Suprapubic skin (tissue), 4 donors: ENCODE measurements at places on chromosomes 7 and 10. TPM values are rescaled to one million over a fixed set of nuclear protein-coding genes. Genes with fewer than 3 reads are reported as not detected.
A peak's percentile ranks its signal among the peaks of the same experiment; 100 is the strongest.

The DDC gene
- total RNA-seq, result 1.6 TPM

GRCh38 chr10:121285406-121286196 lies 312.6 kb downstream of the FGFR2 start:
- DNase-seq, result no peak
- H3K27ac ChIP-seq, result no peak overlapping the region
- H3K36me3 ChIP-seq, result no peaks in the 10 kb centered on the region
- H3K4me3 ChIP-seq, result no peak overlapping the region

- peak overlapping the region; percentile 20 for H3K4me3 ChIP-seq
- no peaks in the 10 kb centered on the region for H3K36me3 ChIP-seq
- H3K27me3 ChIP-seq, result no peaks in the 10 kb centered on the region
These were observed 13.1 kb upstream of the CAMK2G start for GRCh38 chr10:73887294-73888039.

The OR2A1 gene
- total RNA-seq, result not detected

GRCh38 chr10:58189269-58189668 lies 78.4 kb downstream of the IPMK start:
- DNase-seq, result no peak
- no peak overlapping the region for H3K4me3 ChIP-seq
- H3K27me3 ChIP-seq, result no peaks in the 10 kb centered on the region
- H3K4me1 ChIP-seq, result peaks cover 6% of the 10 kb centered on the region

GRCh38 chr10:49286686-49287085 lies 12.3 kb upstream of the C10orf71 start:
- H3K27ac ChIP-seq, result no peak overlapping the region
- DNase-seq, result no peak
- no peak overlapping the region for H3K4me3 ChIP-seq
- no peaks in the 10 kb centered on the region for H3K36me3 ChIP-seq
- H3K27me3 ChIP-seq, result no peaks in the 10 kb centered on the region
- H3K4me1 ChIP-seq, result no peaks in the 10 kb centered on the region

DNA sequence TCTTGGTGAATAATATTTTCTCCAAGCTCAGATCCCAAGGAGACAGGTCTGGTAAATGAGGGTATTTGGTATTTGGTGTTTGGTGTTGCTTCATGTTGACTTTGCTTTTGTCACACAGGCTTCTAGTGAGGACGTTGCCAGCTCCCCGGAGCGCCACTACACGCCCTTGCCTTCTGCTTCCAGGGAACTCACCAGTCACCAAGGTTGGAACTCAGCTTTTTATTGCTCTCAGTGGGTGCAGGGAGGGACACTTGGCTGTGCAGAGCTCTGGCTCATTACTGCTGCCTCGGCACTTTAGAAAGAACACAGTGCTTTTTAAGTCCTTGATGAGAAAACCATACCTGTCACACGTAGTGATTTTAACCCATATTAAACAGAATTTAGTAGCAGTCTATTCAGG lies 892.9 kb downstream of the LRMDA start:
- DNase-seq, result no peak
- H3K4me1 ChIP-seq, result peaks cover 12% of the 10 kb centered on the region
- no peaks in the 10 kb centered on the region for H3K27me3 ChIP-seq
- no peak overlapping the region for H3K4me3 ChIP-seq
- no peaks in the 10 kb centered on the region for H3K36me3 ChIP-seq

- H3K27me3 ChIP-seq, result no peaks in the 10 kb centered on the region
- no peaks in the 10 kb centered on the region for H3K4me1 ChIP-seq
- no peak overlapping the region for H3K27ac ChIP-seq
- peaks cover 74% of the 10 kb centered on the region for H3K36me3 ChIP-seq
These were observed 36.5 kb upstream of the MMD2 start for GRCh38 chr7:4995429-4995969.

DNA sequence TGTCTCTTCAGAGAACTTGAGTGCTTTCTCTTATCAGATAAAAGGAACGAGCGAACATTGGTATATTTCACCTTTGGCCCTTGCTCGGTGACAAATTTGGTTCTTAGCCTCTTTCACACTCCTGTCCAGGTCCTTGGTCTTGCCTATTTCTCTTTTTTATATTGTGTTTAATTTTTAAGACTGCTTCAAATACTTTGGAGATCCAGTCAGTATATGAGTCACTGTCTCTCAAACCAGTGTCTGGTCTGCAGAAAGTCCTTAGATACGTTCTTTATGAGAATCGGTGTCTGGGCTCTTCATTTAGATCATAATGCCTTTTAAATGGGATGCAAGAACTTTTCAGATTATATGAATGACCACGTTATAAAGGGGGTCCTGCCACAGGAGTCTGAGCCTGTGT lies 55.0 kb downstream of the PIK3AP1 start:
- no peak overlapping the region for H3K4me3 ChIP-seq
- no peaks in the 10 kb centered on the region for H3K27me3 ChIP-seq
- no peaks in the 10 kb centered on the region for H3K4me1 ChIP-seq
- no peaks in the 10 kb centered on the region for H3K36me3 ChIP-seq
- no peak overlapping the region for H3K27ac ChIP-seq

The DGKI gene
- 2.1 TPM for total RNA-seq

GRCh38 chr7:41889472-41889871 lies 186.6 kb upstream of the INHBA start:
- H3K4me3 ChIP-seq, result no peak overlapping the region
- no peak overlapping the region for H3K27ac ChIP-seq
- no peaks in the 10 kb centered on the region for H3K27me3 ChIP-seq
- no peaks in the 10 kb centered on the region for H3K36me3 ChIP-seq
- peaks cover 19% of the 10 kb centered on the region for H3K4me1 ChIP-seq

DNA sequence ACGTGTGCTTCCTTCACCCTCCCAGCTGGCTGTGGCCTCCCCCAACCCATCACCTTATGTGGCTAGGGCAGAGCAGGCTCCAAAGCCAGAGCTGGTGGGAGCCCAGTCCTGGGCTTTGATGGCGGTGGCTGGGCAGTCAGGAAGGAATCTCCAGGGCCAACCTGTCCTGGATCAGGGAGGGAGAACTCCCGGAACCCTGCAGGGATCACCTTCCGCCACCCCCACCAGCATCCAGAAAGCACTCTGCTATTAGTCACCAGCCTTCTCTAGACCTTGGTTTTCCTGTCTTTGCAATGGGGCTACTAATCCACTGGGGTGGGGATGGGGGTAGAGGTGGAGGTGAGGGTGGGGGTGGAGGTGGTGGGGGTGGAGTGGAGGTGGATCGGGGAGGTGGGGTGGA lies 139.0 kb downstream of the ZMIZ1 start:
- H3K36me3 ChIP-seq, result peaks cover 86% of the 10 kb centered on the region
- no peak overlapping the region for H3K4me3 ChIP-seq
- peaks cover 12% of the 10 kb centered on the region for H3K4me1 ChIP-seq
- no peaks in the 10 kb centered on the region for H3K27me3 ChIP-seq
- no peak overlapping the region for H3K27ac ChIP-seq

- no peaks in the 10 kb centered on the region for H3K36me3 ChIP-seq
- H3K27ac ChIP-seq, result no peak overlapping the region
- no peak overlapping the region for H3K4me3 ChIP-seq
- no peak for DNase-seq
These were observed 128.8 kb upstream of the SMIM30 start for GRCh38 chr7:113247198-113247597.

The NEURL1 gene
- 0.18 TPM for total RNA-seq

DNA sequence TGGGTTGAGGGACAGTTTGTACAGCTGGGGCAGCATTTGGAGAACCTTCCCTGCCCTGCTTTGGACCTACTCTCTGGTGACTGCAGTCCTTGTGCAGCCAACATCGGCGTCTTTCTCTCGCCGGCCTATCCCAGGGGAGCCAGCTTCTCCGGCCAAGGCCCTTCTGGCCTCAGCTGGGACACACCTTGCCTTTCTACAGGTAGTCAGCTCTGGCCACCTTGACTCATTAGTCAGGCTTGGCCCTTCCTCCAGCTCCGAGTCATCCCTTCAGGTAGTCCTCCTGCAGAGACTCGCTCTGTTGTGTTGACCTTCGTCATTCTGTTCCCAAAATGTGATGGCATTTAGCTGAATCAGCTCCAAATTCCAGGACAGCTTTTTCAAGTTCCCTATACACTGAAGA lies 145.0 kb upstream of the CHST15 start:
- no peaks in the 10 kb centered on the region for H3K27me3 ChIP-seq
- H3K4me3 ChIP-seq, result no peak overlapping the region
- no peak for DNase-seq
- H3K27ac ChIP-seq, result no peak overlapping the region
- H3K36me3 ChIP-seq, result no peaks in the 10 kb centered on the region
- no peaks in the 10 kb centered on the region for H3K4me1 ChIP-seq

DNA sequence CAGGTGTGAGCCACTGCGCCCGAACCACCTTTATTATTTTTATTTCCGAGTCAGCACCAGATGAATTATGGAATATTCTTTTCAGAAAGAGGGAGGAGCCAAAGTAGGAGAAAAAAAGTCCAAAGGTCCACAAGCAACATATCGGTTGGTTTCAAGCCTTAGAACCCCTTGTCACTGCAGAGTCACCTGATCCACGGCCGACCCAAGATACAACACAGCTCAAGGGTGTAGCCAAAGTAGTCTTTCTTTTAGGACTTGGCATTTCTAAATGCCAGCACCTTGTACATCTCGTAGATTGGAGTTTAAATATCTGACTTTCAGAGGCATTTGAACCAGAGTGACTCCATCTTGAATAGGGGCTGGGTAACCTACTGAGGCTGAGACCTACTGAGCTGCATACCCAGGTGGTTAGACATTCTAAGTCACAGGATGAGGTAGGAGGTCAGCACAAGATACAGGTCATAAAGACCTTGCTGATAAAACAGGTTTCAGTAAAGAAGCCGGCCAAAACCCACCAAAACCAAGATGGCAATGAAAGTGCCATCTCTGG lies 113.9 kb upstream of the ANLN start:
- no peak overlapping the region for H3K27ac ChIP-seq
- H3K4me1 ChIP-seq, result peaks cover 29% of the 10 kb centered on the region
- no peak overlapping the region for H3K4me3 ChIP-seq
- no peaks in the 10 kb centered on the region for H3K27me3 ChIP-seq

- H3K36me3 ChIP-seq, result no peaks in the 10 kb centered on the region
- H3K27ac ChIP-seq, result no peak overlapping the region
- no peaks in the 10 kb centered on the region for H3K4me1 ChIP-seq
- no peak overlapping the region for H3K4me3 ChIP-seq
- no peak for DNase-seq
These were observed 67.6 kb upstream of the DDC start for GRCh38 chr7:50632561-50633413.

DNA sequence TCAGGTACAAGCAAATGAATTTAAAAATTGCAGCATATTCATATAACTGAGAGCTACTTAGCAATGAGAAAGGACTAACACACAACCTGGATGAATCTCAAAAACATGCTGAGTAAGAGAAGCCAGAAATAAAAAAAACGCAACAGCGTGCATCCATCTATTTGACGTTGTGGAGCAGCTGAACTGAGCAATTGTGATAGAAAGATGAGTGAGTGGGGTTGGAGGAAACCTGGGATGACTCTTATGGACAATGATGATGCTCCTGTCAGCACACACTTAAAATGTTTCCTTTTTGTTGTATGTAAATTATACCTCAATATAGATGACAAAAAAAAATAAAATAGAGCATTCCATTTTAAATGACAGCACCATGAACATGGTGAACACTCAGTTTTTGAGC lies 36.0 kb upstream of the AKR1E2 start:
- no peaks in the 10 kb centered on the region for H3K36me3 ChIP-seq
- DNase-seq, result no peak
- no peak overlapping the region for H3K27ac ChIP-seq
- no peaks in the 10 kb centered on the region for H3K4me1 ChIP-seq
- no peaks in the 10 kb centered on the region for H3K27me3 ChIP-seq

- H3K27me3 ChIP-seq, result no peaks in the 10 kb centered on the region
- no peak overlapping the region for H3K27ac ChIP-seq
- no peak for DNase-seq
- no peaks in the 10 kb centered on the region for H3K4me1 ChIP-seq
These were observed 227.9 kb downstream of the ZMYND11 start for GRCh38 chr10:363152-363551.

DNA sequence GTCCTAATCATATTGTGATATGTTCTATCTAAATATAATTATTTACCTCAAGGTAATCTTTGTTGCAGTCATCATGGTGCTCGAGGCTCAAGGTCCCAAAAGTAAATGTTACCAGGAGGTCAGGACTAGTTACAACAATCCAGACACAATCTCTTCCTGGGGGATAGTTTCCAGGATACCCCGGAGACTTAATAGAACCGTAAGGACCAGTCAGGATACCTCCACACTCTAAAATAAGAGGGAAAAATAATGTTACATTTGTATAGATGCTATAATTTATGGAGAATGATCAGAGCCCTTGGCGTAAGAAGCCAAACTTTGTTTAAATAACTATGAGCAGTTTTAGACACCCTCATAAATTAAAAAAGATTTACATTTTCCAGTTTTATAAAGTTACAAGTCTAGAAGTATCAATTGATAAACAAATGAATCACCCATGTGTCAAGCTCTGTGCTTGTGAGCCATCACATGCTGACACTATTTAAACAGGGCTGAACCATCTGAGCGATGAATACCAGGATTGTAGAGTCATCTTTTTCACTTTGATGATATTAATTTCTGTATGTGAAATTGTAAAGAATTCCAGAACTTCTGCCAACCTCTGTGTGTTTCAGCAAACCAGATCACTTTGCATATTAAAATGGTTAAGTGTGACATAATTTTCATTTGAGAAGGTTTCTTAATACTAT lies 41.3 kb downstream of the CUBN start:
- H3K4me1 ChIP-seq, result peaks cover 13% of the 10 kb centered on the region
- no peak for DNase-seq
- H3K36me3 ChIP-seq, result no peaks in the 10 kb centered on the region
- H3K27ac ChIP-seq, result no peak overlapping the region
- H3K27me3 ChIP-seq, result no peaks in the 10 kb centered on the region

The LEP gene
- 7.6 TPM for total RNA-seq

GRCh38 chr7:92824450-92824849 lies 11.9 kb downstream of the CDK6 start:
- H3K27ac ChIP-seq, result no peak overlapping the region
- H3K36me3 ChIP-seq, result no peaks in the 10 kb centered on the region
- no peak overlapping the region for H3K4me3 ChIP-seq
- H3K27me3 ChIP-seq, result no peaks in the 10 kb centered on the region
- no peak for DNase-seq

DNA sequence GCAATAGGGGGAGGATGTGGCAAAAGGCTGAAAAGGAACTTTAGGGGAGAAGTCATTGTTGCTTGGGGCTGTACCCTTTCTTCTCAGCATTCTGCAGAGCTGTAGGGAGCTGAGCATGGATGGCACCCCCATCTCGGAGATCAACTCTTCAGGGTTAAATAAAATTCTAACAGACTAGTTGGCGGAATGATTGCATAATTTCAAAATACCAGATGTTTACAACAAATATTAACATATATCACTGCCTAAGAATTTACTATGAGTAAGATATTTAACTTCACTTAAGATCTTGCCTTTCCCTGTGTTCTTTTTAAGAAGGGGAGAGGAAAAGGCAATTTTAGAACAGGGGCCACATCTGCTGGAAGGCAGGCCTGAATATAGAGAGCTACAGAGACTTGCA lies 509 bp upstream of the OR2F1 start:
- no peaks in the 10 kb centered on the region for H3K27me3 ChIP-seq
- no peak for DNase-seq
- no peak overlapping the region for H3K4me3 ChIP-seq
- no peak overlapping the region for H3K27ac ChIP-seq
- no peaks in the 10 kb centered on the region for H3K36me3 ChIP-seq
- no peaks in the 10 kb centered on the region for H3K4me1 ChIP-seq
